ENCODE measurements at places on chromosomes 6 and 20.

GRCh38 chr6:3196770-3197169 is 30.7 kb downstream of the TUBB2B start:
- DNase-seq, result no peak

DNA sequence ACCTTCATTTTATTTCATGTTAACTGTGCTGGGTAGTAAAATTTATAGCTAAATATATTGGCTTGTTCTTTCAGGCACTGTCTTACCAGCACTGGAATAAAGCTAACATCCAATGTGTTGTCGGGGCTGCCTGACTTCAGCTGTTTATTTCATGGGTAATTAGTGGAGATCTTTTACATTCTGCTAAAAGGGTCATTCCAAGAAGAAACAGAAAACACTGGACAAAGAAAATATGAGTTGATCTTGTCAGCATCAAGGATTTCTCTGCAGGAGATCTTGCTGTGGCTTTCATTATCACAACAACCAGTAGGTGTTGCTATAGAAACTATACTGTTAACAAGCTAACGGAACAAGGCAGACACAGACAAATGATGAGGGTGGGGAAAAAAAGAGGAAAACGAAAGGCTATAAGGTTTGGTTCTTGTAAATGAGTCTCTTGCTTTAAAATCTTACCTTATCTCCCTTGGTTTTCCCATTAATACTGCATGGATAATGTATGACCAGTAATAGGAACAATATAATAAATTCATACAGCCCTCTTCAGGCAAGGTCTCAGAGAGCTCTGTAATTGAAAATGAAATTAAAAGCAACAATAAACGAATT is 206.8 kb downstream of the SIM1 start:
- DNase-seq, result no peak

DNA sequence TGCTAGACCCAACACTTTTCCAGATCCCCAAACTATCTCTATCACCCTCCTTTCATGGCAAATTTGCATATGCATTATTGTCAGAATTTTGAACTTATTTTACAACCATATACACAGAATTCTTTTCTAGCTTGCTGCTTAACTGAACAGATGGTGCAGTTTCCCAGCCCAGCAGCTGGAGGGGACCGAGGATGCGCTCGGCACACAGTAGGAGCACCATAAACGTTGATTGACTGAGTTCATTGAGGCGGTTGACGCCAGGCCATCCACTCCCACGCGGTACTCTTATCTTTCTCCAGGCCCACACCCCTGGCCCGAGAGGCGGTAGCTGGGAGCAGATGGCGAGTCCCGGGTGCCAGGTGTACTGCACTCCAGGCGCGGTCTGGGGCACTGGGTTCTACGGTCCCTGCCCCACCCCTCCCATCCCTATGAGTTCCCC is 6.8 kb upstream of the SOX4 start:
- DNase-seq, result peak; percentile 27

- no peak for DNase-seq
Observed at GRCh38 chr6:149410557-149410956, 10.5 kb downstream of the SUMO4 start.

DNA sequence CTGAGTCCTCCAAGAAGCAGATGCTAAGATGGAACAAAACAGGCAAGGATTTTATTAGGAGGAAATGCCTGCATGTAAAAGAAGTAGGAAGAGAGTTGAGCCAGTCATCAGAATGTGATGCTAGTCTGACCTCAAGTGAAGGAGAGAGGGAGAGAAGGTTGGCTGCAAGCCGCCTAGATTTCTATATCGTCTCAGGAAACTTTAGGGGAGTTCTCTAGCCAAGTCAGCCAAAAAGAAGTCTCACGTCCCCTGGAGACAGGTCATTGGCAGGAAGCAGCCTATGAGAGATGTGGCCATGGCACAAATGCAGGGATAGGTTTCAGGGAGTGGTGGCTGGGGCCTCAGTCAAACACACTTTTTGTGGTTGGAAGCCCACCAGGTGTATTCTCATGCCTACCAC is 378.0 kb downstream of the CD109 start:
- no peak for DNase-seq
